Spleen (tissue), 13 donors: ENCODE measurements at places on chromosomes 1 and 21. TPM values are rescaled to one million over a fixed set of nuclear protein-coding genes. Genes with fewer than 3 reads are reported as not detected.

DNA sequence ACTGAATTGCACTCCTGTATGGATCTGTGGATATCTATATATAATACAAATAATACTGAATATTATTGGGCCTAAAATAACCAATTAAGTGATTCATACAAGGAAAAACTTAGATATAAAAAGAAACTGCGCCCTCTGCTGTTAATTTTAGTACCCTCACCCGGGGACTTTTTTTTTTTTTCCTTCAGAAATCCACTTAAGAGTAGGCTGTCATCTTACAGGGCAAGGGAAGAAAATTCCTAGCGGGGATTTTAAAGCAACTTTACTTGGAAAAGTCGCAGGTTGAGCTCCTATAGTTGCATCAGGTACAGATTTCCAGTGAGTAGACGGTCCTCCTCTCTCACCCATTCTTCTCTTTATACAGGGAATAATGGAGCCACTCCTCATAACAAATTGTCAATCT lies 1.3 kb downstream of the NTNG1 start:
- DNase-seq: no peak
- H3K4me1 ChIP-seq: no peaks in the 10 kb centered on the region
- peak overlapping the region; percentile 59 for H3K4me3 ChIP-seq

DNA sequence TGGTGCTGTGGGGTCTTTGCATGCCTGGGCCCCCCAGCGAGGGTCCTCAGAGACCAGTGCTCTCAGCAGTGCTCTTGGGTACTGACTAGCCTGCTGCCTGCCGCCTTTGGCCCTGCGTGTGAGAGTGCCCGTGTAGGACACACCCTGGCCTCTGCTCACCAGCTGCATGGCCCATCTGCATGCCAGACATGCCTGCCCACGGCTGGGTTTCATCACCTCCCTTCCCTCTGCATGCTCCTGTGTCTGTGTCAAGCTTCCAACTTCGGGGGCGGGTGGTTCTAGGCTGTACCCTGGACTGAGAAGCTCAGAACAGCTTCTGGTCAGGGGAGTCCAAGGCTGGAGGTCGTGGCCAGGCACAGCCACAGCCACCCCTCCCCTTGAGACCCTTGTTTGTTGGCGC lies 56.9 kb downstream of the PTPRF start:
- no peak overlapping the region for H3K27ac ChIP-seq
- no peaks in the 10 kb centered on the region for H3K4me1 ChIP-seq
- no peaks in the 10 kb centered on the region for H3K36me3 ChIP-seq
- no peaks in the 10 kb centered on the region for H3K27me3 ChIP-seq

- H3K4me1 ChIP-seq: peaks cover 53% of the 10 kb centered on the region
- H3K4me3 ChIP-seq: no peak overlapping the region
- H3K36me3 ChIP-seq: no peaks in the 10 kb centered on the region
- DNase-seq: no peak
These were observed 22.2 kb downstream of the FMOD start for GRCh38 chr1:203328714-203329122.

- H3K27me3 ChIP-seq: no peaks in the 10 kb centered on the region
- peak overlapping the region; percentile 99 for H3K27ac ChIP-seq
- peak; percentile 94 for DNase-seq
- H3K4me3 ChIP-seq: peak overlapping the region; percentile 94
- peaks cover 5% of the 10 kb centered on the region for H3K36me3 ChIP-seq
These were observed 648 bp downstream of the ATP5PF start for GRCh38 chr21:25733859-25734653.

DNA sequence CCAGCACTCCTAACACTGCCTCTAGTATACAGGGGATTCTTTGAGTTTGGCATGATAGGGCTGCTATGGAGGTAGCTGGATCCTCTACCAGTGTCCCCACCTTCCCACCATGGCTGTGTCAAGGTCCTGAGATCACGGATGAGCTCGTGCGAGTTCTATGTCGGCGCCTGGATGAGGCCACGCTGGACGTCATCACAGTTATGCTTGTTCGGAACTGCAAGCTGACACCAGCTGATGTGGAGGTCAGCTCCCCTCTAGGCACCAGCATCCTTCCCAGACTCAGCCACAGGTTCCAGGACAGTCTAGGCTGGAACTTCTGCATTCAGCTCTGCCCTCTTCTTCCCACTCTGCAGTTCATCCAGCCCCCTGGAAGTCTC lies 15.2 kb downstream of the HYI start:
- H3K27ac ChIP-seq: no peak overlapping the region
- H3K4me1 ChIP-seq: peaks cover 27% of the 10 kb centered on the region
- peaks cover 70% of the 10 kb centered on the region for H3K36me3 ChIP-seq
- no peak overlapping the region for H3K4me3 ChIP-seq
- H3K27me3 ChIP-seq: no peaks in the 10 kb centered on the region

The CFHR4 gene
- total RNA-seq: 0.32 TPM

The BGLAP gene
- 3.2 TPM for total RNA-seq

DNA sequence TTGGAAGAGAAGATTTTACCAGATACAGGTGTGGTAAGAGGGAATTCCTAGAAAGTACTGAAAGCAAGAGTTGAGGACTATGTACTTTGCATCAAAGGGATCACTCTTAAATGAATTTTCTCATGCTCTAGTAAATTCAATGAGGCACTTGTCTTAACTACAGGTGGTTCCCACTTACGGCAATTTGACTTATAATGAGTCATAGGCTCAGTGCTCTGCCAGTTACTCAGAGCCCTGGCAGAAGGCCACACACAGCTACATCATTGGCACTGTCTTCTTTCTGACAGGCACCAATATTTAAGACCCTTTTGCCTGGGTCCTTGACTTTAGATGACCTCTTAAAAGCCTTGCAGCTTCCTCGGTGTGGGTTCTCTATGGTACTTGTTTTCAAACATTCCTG lies 15.9 kb upstream of the ADAMTS5 start:
- H3K27ac ChIP-seq: no peak overlapping the region
- no peaks in the 10 kb centered on the region for H3K36me3 ChIP-seq
- no peak for DNase-seq

The THEM5 gene
- not detected for total RNA-seq

DNA sequence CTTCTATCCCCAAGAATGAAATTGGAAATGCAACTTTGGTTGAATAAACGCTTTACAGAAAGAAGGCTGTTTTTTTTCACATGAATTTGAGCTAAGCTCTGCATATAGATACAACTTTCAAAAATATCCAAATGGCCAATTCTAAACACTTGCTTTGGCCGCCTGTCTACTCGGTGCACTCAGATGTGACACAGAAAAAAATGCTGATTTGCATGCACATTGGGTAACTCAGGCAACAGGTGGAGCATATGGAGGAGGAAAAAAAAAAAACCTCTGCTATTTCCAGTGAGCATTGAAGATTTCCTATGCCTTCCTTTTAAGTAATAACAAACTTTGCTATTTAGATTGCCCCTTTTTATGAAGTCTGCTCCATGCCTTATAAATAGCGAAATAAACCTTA lies 262.5 kb downstream of the GRIK1 start:
- H3K27ac ChIP-seq: no peak overlapping the region
- no peaks in the 10 kb centered on the region for H3K36me3 ChIP-seq
- DNase-seq: no peak
- no peak overlapping the region for H3K4me3 ChIP-seq
- no peaks in the 10 kb centered on the region for H3K4me1 ChIP-seq
- no peaks in the 10 kb centered on the region for H3K27me3 ChIP-seq

The CFHR2 gene
- total RNA-seq: not detected

DNA sequence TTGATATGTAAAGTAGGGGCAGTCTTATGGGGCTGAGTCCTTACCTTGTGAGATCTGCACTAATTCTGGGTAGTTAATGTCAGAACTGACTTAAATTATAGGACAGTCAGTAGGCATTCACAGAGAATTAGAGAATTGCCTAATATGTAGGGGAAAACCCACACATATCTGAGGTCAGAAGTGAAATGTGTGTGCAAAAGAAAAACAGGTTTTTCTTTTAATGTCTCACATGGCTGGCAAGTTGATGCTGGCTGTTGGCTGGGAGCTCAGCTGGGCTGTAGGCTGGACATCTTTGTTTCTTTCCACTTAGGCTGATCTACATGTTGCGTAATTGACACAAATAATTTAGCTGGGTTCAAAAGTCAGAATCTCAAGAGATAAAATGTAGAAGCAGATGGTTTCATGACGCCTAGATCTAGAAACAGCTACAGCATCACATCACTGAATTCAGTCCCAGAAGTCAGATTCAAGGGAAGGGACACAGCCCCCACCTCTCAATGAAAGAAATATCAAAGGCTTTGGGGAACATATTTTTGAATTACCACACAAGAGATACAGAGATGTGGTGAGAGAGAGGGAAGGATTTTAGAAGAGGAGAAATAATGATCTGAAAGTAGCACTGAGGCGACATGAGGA lies 98.9 kb downstream of the TNFSF18 start:
- H3K27me3 ChIP-seq: no peaks in the 10 kb centered on the region
- no peaks in the 10 kb centered on the region for H3K4me1 ChIP-seq
- H3K27ac ChIP-seq: no peak overlapping the region
- H3K36me3 ChIP-seq: no peaks in the 10 kb centered on the region
- no peak overlapping the region for H3K4me3 ChIP-seq
- DNase-seq: no peak

DNA sequence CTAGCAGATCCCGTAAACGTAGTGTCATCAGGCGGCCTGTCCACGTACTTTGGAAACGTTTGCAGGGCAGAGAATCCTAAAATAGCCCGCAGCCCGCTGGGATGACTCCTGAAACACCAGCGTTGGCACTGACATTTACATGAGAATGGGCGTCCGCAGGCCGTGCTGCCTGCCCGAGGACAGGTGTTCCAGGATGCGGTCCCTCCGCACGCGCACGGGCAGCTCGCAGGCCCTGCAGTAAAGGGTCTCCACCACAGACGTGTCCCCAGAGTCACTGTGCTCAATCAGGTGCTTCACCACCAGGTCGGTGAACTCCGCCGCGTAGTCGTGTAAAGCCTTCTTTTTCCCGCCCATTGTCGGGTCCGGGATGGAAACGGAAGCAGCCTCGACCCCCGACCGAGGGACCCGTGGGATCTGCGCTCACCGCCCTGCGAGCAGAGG lies 5.8 kb upstream of the CCDC27 start:
- no peaks in the 10 kb centered on the region for H3K36me3 ChIP-seq
- H3K4me1 ChIP-seq: peaks cover 7% of the 10 kb centered on the region
- peak overlapping the region; percentile 75 for H3K4me3 ChIP-seq

The HHAT gene
- 7.7 TPM for total RNA-seq

The TRIM67 gene
- total RNA-seq: not detected

- no peak overlapping the region for H3K27ac ChIP-seq
- no peak overlapping the region for H3K4me3 ChIP-seq
- H3K36me3 ChIP-seq: no peaks in the 10 kb centered on the region
- peaks cover 3% of the 10 kb centered on the region for H3K4me1 ChIP-seq
- DNase-seq: no peak
These were observed 17.5 kb downstream of the RSPH1 start for GRCh38 chr21:42478504-42478903.

The EFCAB7 gene
- total RNA-seq: 6.3 TPM

DNA sequence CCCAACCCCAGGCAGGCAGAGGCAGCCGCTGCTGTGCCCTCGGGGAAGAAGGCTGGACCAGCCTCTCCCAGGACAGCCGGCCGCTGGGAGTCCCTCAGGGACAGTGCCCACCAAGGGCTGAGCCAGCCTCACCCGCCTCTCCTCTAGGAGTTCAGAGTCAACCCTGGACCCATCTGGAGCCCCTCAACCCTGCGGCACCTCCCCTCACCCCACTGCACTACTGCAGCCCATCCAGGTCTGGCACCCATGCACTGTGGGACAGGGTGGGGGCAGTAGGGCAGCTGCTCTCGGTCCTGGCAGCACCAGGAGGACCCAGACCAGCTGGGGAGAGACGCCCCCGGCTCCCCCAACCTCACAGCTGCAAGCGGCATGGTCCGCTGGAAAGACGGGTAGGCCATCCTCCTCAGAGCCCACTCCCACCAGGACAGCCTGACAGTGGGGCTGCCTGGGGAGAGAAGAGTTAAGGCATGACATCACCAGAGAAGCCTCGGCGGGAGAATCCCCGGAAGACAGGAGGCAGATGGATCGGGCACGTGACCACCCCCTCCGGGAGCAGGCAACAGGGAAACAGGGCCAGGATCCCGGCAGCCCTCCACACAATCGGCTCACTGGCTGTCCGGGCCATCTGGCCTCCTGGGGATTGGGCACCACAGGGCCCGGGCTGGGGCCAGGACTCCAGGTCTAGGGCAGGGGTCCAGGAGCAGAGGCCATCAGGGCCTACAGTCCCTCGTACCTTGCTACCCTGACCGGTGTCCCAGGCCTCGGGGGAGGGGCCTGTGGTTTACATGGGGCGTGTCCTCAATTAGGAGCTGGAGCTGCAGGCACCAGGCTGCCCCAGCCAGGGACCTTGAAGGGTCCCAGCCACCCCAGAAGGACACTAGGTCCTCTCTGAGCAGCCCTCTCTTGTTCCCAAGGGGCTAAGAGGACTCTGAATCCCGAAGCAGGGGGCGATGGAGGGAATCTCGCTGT lies 3.1 kb downstream of the ACAP3 start:
- peaks cover 37% of the 10 kb centered on the region for H3K4me1 ChIP-seq
- H3K4me3 ChIP-seq: peak overlapping the region; percentile 97
- H3K36me3 ChIP-seq: no peaks in the 10 kb centered on the region
- no peaks in the 10 kb centered on the region for H3K27me3 ChIP-seq
- DNase-seq: no peak
- H3K27ac ChIP-seq: peak overlapping the region; percentile 63

DNA sequence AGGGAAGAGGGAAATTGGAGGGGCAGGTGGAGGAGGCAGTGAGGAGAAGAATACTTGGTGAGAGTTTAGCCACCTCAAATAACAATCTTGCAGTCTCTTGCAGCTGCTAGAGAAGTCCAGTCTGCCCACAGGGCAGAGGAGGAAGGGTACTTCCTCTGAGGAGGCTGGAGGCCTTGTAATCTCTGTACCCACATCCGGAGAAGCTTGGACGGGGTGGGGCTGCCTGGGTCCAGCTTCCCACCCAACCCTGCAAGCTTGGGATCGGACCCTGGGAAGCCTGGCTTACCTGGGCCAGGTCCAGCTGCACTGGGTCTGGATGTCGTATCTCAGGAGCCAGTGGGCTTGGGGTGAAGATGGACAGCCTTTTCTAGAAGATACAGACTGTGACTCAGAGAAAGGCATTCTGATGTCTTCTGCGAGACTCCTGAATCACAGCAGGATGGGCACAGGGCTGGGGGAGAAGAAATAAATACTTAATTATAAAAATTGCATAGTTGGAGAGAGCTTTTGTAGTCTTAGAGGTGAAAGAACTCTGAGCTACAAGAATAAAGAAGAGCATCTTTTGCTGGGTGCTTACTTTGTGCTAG lies 111.8 kb upstream of the JUN start:
- H3K4me1 ChIP-seq: peaks cover 81% of the 10 kb centered on the region
- no peak overlapping the region for H3K27ac ChIP-seq
- H3K36me3 ChIP-seq: no peaks in the 10 kb centered on the region
